Urothelium cell line (cell line): ENCODE measurements at places on chromosomes 6 and 20.

- DNase-seq: no peak
Measured at GRCh38 chr20:51511861-51512619, 30.5 kb downstream of the NFATC2 start.

- DNase-seq: peak; percentile 26
Measured at GRCh38 chr6:107458672-107459282, 587 bp downstream of the PDSS2 start.

DNA sequence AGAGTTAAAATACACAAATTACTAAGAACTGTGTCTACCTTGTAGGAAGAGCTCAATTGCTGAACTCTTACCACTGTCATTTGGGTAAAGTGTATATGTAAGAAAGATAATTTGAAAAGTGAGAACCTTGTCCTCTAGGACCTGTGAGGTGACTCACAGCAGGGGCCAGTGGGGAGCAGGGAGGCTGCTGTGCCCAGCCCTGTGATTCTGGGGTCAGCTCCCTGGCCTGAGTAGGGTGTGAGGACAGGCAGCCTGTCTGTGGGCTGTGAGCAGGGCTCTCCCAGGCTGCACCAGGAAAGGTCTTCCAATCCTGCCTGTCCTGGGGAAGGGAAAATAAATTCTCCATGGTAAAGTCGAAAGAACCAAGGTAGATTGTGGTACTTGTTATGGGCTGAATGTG is 27.3 kb upstream of the SIRPG start:
- DNase-seq: no peak

- DNase-seq: no peak
Measured at GRCh38 chr6:108948181-108948661, 100.0 kb downstream of the ARMC2 start.

- no peak for DNase-seq
Measured at GRCh38 chr6:87993356-87993755, 54.3 kb upstream of the SPACA1 start.

DNA sequence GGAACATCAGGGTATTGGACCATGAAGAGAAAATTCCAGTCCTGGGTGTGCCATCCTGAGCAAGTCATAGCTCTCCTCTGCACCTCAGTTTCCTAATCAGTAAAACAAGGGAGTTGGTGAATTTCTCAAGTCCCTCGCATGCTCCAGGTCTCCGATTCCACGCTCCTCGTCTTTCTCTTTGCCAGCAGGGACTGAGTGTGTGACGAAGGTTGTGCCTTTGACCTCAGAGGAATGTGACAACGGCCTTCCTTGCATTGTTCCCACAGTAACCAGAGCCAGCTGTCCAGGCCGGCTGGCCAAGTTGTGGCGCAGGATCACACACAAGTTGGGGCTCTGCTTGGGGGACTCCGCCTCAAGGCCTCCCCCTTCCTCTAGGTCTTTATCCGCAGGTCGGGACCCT is 217.3 kb downstream of the ATXN1 start:
- DNase-seq: no peak

DNA sequence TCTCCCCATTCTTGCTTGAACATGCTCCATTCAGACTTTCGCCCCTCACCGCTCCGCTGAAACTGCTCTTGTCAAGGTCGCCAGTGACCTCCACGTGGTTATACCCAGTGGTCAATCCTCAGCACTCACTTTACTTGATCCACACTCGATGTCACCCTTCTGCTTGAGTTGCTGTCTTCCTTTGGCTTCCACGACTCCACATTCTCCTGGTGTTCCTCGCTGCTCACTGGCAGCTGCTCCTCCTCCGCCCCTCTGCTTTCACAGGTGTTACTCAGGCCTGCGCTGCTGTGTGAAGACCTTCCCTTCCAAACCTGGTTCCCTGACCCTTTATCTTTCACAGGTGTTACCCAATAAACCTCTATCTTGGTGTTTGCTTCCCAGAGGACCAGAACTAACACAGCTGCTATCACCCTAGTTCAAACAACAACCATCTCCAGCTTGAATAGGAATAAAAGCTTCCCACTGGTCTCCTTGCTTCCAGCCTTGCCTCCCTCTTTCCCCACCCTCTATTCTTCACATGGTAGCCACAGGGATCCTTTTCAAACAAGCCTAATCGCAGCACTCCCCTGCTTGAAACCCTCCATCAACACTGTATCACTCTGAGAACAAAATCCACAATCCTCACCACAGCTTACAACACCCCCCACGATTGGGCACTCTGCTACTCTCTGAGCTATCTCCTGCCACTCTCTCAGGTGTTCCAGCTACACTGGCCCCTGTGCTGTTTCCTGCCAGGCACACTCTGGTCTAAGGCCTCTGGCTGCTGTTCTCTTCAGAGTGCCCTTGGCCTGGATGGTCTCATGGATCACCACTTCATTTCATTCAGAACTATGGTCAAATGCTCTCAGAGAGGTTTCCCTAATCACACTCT is 10.7 kb downstream of the PPIL1 start:
- no peak for DNase-seq

- no peak for DNase-seq
Measured at GRCh38 chr20:13426870-13427269, 205.8 kb downstream of the ISM1 start.

DNA sequence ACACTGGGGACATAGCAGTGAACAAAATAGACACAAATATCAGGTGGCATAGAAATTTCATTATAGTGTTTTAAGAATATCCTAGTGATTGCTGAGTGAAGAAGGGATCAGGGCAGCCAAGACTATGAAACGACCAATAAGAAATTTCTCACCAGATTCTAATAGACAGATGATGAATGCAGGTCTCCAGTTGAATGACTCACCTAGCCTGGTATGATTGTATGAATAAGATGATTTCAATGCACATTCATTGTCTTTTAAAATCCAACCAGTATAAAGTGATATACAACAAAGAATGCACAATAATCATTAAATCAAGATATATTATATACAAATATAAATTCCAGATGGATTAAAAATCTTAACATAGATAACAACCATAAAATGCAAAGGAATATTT is 124.5 kb upstream of the TENT5A start:
- DNase-seq: no peak

DNA sequence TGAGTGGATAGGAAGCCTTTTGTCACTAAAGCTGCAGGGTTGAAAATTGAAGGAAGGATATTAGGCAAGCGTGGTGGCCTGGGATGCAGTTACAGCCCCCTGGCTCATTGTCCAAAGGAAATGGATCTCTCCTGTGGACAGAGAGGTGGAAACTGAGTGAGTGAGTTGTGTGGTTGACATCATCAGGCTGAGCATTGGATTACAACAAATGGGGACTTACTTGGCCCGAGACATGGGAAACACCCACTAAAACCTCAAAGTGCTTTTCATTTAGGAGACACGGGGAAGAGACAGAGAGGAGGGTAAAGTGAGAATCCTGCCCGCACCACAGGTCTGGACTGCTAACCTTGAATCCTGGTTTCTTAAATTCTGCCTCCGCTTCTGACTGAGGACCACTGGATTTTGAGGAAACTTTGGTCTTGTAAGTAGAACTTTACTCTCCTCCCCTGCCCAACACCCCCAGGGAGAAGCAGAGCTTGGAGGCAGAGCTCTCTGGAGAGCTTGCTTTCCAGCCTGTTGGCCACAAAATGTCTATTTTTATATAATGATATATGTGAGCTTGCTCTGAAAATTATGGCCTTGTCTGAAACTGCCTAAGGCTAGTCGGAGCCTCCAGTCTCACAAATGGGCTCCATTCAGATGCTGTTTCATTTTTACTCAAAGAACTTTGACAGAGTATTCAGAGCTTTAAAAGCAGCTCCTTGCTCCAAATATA is at the start of gene PKIG:
Gene PKIG, plus strand, starts transcription at position 269 of the 715 bp plus-strand sequence. CDS start 31,978 bp downstream, outside the sequence.
- no peak for DNase-seq

GRCh38 chr20:33676121-33676520 is 1.9 kb upstream of the NECAB3 start:
- DNase-seq: no peak

DNA sequence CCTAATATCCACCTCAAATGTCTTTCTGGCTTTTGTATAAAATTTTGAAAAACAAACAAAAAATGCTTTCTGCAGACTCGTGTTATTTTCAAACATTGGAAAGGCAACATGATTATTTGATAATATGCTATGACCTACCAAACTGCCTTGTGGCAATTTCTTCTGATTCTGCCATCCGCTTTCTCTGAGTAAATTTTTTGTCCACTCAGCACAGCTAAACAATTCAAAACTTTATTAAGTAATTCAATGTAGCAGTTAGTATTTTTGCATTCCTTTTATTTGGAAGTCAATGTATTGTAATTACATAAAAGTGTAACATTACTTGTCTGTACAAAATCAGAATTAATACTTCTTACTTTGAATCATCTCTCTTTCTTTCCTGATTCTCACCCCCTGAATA is 1206.6 kb upstream of the EYS start:
- no peak for DNase-seq

GRCh38 chr20:9401371-9401770 is 113.0 kb upstream of the LAMP5 start:
- DNase-seq: no peak

- DNase-seq: no peak
Measured at GRCh38 chr6:7674291-7674690, 51.6 kb upstream of the BMP6 start.

GRCh38 chr6:108541843-108542759 is 18.6 kb upstream of the FOXO3 start:
- DNase-seq: peak; percentile 56

DNA sequence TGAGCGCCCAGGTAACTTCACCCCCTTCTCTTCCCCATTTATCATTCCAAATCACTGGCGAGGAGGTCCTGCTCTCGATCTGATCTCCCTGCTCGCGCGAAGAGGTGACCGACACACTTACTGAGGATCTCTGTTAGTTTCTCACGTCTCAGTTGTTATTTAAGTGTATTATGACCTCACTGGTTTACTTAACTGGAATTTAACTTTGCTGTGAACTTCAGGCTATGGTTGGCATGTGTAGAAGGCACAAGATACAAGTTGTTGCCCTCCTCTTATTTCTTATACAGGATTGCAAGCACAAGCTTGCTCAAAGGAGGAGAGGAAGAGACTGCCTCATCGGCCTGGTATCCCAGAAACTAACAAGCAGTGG is 1.2 kb downstream of the RNF217 start:
- DNase-seq: peak; percentile 21

DNA sequence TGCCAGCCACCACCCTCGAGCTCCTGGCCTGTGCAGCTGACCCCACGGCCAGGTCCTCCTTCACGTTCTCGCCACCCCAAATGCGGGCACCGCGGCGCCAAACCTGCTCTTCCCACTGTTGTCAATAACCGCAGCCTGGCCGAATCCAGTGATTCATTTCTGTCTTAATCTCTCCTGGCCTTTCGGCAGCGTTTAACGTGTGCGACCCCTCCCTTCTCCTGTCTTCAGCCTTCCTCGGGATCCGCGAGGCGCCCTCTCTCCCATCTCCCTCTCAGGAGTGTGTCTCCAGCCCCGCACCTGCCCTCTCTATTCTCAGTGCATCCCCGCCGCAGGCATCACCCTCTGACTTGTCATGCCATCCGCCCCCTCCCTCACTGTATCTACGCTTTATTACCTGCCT is 91.4 kb downstream of the THBS2 start:
- DNase-seq: no peak

- no peak for DNase-seq
Measured at GRCh38 chr20:54013471-54013870, 56.9 kb downstream of the BCAS1 start.

GRCh38 chr6:161949531-161949930 is 675.7 kb upstream of the AGPAT4 start:
- no peak for DNase-seq

- DNase-seq: no peak
Measured at GRCh38 chr6:122393351-122393896, 6.0 kb upstream of the HSF2 start.

DNA sequence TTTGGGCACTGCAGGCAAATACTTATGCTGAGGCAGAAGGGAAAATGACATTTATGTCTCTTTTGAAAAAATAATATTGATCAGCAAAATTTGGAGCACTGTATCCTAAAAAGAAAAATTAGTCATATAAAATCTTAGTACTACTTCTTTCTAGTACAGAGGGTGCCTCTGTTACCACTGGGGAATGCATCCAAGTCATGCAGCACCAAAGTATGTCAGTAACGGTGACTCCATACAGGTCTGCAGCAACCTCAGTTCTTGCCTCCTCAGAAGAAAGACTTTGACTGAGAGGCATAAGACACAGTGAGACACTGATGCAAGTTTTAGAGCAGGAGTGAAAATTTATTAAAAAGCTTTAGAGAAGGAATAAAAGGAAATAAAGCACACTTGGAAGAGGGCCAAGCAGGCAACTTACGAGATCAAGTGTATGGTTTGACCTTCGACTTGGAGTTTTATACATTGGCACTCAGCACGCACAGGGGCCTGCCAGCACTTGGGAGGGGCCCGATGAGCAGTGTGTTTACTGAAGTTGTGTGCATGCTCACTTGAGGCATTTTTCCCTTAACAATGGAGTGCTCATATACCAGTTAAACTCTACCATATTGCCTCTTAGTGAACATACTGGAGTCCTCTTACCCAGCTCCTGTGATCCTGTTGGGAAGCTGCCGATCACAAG is 1244.8 kb downstream of the EPHA7 start:
- no peak for DNase-seq

DNA sequence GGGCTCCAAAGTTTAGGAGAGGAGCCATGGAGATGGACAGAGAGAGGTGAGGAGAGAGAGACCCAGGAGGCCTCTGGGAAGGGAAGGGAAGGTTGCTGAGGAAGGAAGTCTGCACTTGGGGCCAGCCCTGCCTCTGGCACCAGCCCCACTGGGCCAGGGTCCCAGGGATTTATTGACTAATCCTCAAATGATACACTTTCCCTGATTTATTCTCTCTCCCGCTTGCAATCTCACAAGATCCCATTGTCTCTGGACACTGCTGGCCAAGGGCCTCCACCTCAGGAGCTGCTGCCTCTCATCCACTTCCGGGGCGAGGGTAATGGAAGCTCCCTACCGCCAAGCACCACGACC is 43.6 kb upstream of the FOXP4 start:
- DNase-seq: no peak

- DNase-seq: no peak
Measured at GRCh38 chr6:33839399-33840047, 35.7 kb upstream of the MLN start.

DNA sequence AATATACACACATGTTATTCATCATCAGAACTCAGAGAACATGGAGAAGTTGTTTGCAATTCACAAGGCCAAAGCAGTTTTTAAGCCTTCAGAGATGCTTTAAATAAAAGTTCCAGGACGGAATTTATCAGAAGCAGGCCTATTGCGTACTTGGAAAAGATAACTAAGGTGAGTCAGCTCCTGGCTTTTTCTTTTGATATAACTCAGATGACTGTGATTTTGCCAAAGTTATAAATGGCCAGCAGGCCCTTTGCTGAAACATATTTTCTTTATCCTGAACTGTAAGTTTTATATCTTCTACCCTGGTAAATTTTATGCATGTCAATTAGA is 55.0 kb upstream of the PLCB1 start:
- no peak for DNase-seq

DNA sequence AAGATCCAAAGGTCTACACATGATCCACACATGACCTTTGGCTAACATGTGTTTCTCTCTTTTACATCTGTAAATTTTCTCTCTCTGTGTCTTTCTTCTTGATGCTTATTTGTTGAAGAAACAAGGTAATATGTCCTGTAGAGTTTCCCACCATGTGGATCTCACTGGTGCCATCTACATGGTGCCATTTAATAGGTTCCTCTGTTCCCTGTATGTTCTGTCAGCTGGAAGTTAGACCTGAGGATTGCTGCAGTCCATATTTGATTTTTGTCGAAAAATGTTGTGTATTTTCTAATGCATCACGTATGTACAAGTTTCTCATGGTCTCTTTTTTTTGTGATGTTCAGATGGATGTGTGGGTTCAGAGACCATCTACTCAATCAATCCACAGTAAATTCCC is 30.0 kb downstream of the FOXA2 start:
- no peak for DNase-seq

- no peak for DNase-seq
Measured at GRCh38 chr6:119280668-119281067, 68.9 kb downstream of the MAN1A1 start.
